ENCODE measurements at places on chromosomes 4 and X. TPM values are rescaled to one million over a fixed set of nuclear protein-coding genes. Genes with fewer than 3 reads are reported as not detected.

DNA sequence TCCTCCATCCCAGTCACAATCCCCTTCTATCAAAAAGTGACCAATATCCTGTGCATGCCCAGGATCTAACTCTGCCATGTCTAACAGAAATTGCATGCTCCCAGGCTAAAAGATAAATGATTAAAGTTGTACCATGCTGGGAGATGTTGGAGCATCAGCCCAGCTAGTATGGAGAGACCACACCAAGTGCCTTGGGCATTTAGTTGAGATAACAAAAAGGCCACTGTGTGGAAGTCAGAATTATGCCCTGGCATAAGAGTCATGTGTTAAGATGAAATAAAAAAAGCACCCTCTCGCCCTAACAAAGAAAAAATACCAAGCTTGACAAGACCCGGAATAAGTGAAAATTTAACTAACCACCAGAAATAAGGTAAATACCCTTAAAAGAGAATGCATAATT, 155.9 kb upstream of the CENPE start:
- no peak for DNase-seq

- no peak for DNase-seq
These were observed 132.7 kb upstream of the NR3C2 start for GRCh38 chr4:148574911-148575310.

- DNase-seq: peak; percentile 37
These were observed 487 bp downstream of the TBCK start for GRCh38 chr4:106315476-106315967.

DNA sequence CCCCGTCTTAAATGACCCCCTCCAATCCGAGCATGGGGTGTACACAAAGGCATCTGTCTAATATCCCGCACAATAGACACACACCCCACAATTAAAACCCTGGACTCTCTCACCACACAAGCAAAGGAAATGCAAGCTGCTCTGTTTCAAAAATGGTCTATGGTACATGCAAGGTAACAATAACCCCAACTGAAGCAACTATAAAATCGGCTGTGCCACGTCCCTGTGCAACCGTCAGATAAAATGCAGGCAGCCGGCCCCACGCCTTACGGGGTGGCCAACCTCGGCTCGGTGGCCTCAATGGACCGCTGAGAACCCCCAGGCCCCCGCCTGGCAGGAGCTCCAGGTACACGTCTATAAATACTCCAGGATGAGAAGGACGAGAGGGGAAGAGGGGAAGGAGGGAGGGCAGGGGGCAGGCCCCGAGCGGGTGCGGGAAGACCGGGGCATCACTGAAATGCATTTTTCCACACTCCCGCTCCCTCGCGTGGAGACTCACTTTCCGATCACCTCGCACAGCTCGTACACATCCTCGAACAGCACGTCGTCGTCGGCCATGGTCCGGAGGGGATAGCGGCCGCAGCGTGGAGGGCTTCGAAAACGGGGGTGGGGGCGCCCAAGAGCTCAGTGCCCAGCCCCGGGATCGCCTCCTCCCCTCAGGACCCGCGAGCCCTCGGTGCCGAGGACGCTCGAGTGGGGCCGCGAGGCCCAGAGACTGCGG, 763 bp downstream of the CASK start:
- peak; percentile 47 for DNase-seq

DNA sequence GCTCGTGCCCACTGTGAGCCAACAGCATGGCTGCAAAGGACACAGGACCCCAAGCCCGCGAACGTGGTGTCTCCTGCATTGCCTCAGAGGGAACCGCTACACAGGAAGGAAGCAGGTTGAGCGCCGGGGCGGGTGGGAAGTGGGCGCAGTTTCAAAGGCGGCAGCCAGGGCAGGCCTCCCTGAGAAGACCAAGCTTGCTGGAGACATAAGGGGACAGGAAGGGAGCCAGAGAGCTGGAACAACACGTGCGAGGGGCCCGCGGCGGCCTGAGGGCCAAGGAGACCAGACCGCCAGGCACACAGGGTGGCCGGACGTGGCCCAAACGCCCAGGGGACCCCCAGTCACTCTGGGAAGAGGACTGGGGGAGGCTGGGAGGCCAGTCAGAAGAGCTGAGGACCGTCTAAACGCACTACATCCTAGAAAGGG, 32.0 kb downstream of the CTBP1 start:
- peak; percentile 81 for DNase-seq

DNA sequence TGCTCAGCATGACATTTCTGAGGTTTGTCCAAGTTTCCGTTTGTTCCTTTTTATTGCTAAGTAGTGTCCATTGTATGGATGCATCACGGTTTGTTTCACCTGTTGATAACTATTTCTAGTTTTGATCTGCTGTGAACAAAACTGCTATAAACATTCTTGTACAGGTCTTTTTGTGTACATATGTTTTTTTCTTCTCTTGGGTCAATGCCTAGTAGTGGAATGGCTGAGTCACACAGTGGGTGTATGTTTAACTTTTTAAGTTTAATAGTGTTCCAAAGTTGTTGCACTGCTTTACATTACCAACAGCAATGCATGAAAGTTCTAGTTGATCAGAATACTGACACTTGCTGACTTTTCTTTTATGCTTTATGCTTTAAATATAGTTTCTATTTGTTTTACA, 76.7 kb downstream of the MAOB start:
- DNase-seq: no peak

The SPATA4 gene
- total RNA-seq: not detected

The CENPI gene
- 47.4 TPM for total RNA-seq

The ABLIM2 gene
- not detected for total RNA-seq

The COX7B2 gene
- total RNA-seq: not detected

The PDCL2 gene
- not detected for total RNA-seq

The PORCN gene
- total RNA-seq: 11.3 TPM

The GPR50 gene
- not detected for total RNA-seq

The SLC9B2 gene
- 36.5 TPM for total RNA-seq
